Naive thymus-derived CD4-positive, alpha-beta T cell (primary cell): ENCODE measurements at places on chromosomes 16 and 17. TPM values are rescaled to one million over a fixed set of nuclear protein-coding genes. Genes with fewer than 3 reads are reported as not detected.

GRCh38 chr16:27634779-27635178 lies 84.8 kb downstream of the KATNIP start:
- DNase-seq, result no peak

DNA sequence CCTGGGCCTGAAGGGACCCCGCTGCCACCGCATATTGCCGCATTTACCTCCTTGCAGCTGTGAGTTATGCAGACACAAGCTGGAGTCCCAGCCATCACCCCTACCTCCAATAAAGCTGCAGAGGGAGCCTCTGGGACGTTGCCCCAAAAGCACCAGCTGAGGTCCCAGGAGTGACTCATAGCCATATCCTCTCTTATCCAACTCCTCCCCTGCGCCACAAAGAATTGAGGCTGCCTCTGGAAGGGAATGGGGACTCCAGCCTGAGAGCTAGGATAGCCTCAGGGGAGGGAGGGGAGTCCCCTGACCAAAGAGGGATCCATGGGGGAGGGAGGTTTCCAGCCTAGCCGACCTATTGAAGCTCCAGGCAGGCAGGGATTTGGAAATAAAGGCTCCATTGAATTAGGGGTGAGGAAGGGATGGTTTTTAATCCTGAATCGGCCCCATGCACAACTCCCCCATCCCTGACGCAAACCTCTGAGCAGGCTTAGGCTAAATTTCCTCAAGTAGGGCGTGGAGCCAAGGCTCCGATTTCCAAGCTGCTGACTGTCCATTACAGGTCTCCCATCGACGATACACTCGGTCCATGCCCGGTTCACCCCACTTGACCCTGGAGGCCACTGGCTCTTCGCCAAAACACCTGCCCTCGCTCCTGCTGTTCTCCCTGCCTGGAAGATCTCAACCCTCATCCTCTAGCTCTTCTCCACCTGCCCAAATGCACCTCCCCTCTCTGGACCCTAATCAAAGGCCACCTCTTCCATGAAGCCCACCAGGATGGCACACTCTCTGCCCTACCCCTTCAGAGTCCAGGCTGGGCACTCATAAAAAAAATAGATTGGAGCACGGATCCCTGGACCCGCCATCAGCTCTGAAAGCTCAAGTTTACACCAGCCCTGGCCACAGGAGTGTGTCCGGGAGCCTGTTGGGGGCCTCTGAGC lies 27.5 kb downstream of the PIMREG start:
- DNase-seq, result no peak

DNA sequence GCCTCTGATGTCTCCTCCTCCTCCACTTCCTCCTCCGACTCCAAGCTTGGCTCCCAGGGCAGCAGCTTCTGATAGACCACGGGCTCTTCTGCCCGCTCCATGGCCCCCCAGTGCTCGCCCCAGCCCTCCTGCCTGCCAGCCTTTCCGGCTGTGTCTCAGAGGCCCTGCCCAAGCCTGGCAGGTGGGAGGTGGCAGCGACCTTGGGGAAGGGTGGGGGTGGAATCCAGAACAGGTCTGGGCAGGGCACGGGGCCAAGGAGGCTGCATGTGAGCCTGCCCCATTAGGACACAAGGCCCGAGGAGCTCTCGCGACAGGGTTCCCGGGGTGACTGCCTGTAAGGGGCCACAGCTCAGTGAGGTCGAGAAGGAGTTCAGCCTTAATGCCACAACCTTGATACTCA lies at the start of gene GGT6:
TSS of gene GGT6 (minus strand) at position 157 of the 400 bp plus-strand sequence. CDS start at position 101, 56 bp downstream.
- no peak for DNase-seq

DNA sequence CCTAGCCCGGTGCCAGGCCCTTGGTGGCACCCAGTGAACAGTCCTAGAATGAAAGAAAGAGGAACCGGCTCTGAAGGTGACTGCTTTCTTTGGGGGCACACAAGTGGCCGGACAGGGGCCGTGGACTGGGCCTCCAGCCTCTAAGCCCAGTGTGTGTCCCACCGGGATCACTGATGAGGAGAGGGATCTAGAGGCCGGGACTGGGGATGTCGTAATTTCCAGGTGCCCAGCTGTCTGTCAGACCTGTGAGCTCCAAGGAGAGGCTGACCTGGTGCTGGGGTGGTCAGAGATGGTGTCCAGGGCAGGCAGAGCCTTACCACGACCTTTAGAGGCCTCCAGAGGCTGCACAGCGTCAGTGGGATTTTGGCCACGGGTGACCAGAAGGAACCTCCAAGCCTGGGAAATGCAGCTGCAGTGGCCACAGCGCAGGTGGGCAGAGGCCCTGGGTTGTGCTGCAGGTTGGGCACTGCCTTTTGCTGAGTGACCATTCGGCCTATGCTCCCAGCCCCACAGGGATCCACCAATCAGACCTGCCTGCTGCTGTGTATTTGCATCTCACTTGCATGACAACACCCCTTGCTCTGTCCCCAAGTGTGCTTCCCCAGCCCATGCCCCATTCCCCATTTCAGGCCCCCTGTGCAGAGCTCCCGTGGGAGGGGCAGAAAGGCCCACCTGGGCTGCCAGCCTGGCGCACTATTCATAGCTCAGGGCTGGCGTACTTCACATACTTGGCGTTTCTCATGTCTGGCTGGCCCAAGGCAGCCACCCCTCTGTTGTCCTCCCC lies 12.5 kb downstream of the ARHGAP23 start:
- DNase-seq, result no peak

ITPRIPL2 gene
- 0.60 TPM for total RNA-seq

SLFN12L gene
- 52.9 TPM for total RNA-seq

BIRC5 gene
- total RNA-seq, result not detected

TNFAIP1 gene
- 8.0 TPM for total RNA-seq

NARF gene
- 187 and 188 TPM in 2 replicates for total RNA-seq
